Stimulated activated effector memory CD8-positive, alpha-beta T cell treated with anti-CD3 and anti-CD28 coated beads, Interleukin-12 subunit alpha, Interleukin-12 subunit beta, amount 100 ng/mL, for 72 hours (primary cell): ENCODE measurements at places on chromosomes 4 and X.

DNA sequence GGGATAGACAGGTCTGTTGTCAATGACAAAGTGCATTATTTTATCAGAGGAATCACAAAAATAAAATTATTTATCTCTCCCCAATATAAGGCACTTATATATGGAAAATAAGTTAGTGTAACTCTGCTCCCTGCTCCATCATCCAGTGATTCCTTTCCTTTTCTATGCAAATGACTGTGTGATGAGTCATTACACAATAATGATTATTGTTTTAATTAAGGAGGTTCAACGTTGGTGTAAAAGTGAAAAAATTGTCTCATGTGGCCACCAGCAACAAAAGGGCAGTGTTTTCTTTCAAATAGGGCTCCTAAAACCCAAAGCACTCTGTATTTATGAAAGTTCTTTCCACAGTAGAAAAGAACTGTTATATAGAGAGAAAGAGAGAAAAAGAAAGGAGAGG lies 16.7 kb downstream of the SLC7A11 start:
- DNase-seq = no peak

DNA sequence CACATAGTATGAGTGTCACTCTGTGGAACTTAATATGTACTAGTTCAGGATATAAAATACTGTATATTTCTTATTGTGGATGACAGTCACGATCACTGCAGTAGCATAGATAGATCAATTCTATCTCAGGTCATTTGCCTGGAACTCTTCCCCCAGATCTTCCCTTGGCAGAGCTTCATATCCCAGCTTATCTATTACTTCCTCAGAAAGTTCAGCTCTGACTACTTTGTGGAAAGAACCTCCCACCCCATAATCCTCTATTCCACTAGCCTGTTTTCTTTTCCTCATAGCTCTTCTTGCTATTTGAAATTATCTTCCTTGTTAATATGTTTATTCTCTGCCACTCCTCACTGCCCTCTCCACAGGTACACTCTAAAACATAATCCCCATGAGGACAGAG lies 10.9 kb downstream of the FAM241A start:
- no peak for DNase-seq

DNA sequence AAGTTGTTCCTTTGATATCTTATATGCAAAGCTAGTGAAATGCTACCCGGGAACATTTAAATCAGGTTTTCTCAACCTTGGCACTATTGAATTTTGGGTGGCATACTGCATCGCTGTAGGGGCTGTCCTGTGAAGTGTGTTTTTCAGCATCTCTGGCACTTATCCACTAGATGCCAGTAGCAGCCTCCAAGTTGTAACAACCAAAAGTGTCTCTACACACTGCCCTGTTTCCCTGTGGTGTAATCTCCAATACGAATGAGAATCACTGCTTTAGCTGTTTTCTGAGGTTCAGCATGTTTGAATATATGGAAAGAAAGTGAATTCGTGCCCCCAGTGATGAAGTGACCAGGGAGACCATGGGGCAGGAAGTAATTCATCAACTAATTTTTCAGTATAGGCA lies 551.6 kb upstream of the PRKX start:
- no peak for DNase-seq

- DNase-seq = peak; percentile 70
These were observed 602.8 kb upstream of the DIPK2B start for GRCh38 chrX:45803383-45803921.
